ENCODE measurements at places on chromosomes 1 and 21.
A peak's percentile ranks its signal among the peaks of the same experiment; 100 is the strongest.

DNA sequence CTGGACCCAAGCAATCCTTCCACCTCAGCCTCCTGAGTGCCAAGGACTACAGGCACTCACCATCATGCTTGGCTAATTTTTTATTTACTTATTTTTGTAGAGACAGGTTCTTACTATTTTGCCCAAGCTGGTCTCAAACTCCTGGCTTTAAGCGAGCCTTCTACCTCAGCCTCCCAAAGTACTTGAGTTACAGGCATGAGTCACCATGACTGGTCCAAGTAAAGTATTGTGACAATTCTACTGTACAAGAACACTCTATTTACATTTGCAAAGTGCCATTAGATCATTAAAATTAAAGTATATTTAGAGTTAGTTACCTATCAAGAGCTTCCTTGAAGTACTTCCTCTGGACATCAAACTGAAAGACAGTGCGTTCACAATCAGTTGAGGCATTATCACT lies 44.8 kb downstream of the NRDC start:
- DNase-seq = no peak

GRCh38 chr1:207502726-207503125 lies 6.8 kb downstream of the CR1 start:
- no peak for DNase-seq

DNA sequence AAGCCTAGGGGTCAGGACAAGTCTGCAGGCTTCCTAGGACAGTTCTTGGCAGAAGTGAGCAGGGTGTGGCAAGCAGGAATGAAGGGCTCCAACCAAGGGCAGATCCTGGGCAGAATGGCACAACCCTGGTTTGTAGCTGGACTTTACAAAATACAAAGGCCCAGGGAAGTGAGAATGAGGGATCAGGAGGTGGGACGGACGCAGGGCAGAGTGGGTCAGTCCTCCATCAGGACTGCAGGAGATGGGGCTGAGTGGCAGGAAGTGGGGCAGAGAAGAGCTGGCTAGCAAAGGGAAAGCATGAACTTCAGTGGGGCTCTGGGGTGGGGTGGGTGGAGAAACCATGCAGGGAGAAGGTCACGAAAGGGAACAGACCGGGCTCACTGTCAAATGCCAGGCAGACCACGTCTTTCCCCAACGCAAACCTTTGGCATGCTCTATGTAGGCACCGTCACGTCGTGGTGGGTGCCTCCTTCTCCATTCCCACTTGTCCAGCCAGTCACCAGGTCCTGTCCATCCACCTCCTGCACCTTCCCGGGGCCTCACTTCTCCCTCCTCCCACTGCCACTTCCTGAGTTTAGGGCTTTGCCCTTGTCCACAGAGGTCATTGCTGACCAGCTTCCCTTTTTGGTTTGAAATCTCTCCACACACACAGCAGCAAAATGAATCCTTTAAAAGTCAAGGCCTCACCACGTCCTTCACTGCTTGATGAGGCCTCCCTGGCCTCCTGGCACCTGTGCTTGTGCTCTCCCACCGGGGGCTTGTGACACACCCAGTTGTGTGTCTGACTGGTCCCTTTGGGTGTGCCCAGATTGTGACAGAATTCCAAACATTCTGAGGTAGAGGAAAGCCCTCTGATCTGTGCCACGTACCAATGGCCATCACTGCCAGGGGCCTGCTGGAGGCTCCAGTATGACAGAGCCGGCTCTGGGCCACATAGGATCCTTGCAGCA lies 8.7 kb upstream of the CLDN19 start:
- DNase-seq = no peak

GRCh38 chr1:31984419-31985347 lies 29.0 kb upstream of the KHDRBS1 start:
- no peak for DNase-seq

GRCh38 chr1:67572594-67573221 lies 112.3 kb upstream of the GADD45A start:
- DNase-seq = no peak

DNA sequence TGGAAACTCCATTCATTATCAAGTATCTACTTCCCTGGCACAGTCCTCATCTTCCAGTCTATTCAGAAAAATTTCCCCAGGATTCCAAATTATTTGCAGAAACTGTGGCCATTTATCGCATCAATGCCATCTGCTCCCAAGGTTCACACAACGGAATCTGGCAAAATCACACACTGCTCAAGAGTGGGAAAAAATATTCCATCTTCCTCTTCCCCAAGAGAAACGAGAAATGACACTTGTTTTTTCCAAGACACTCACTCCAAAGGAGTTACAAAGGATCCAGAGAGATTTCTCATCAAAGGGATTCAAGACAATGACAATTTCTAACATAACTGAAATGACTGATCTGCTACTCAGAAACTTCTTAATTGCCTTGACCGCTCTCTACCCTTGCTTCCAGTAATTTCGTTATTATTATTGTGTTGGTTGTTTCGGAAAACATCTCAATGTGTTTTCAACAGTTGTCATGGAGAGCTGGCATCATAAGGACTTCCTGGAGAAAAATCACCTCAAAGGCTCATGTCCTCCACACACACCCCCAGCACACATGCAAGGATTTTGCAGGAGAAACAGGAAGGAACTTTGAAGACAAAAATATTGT lies 128.0 kb downstream of the PSMG1 start:
- DNase-seq = no peak

- DNase-seq = peak; percentile 90
These were observed 110.5 kb upstream of the CDC42BPA start for GRCh38 chr1:227428803-227429202.

GRCh38 chr1:39981945-39982344 lies 27.0 kb downstream of the MFSD2A start:
- DNase-seq = peak; percentile 77

DNA sequence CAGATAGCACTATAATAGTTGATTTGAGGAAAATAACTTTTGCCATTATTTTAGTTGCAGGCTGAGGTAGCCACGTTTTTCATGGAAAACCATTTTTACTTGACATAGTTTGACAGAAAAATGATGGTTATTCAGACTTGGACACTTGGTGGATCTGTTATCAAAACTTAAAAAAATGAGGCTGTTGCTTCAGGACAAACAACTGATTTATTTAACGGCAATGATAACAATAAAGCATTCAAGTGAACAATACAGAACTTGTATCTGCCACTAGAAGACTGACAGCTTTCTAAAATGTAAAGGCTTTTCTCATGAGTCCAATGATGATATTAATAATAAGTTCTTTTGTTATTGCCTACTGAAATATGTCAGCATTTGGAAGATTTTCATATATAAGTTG lies 322.9 kb downstream of the BRINP3 start:
- DNase-seq = no peak

GRCh38 chr1:205532996-205533735 lies 28.7 kb downstream of the CDK18 start:
- no peak for DNase-seq

DNA sequence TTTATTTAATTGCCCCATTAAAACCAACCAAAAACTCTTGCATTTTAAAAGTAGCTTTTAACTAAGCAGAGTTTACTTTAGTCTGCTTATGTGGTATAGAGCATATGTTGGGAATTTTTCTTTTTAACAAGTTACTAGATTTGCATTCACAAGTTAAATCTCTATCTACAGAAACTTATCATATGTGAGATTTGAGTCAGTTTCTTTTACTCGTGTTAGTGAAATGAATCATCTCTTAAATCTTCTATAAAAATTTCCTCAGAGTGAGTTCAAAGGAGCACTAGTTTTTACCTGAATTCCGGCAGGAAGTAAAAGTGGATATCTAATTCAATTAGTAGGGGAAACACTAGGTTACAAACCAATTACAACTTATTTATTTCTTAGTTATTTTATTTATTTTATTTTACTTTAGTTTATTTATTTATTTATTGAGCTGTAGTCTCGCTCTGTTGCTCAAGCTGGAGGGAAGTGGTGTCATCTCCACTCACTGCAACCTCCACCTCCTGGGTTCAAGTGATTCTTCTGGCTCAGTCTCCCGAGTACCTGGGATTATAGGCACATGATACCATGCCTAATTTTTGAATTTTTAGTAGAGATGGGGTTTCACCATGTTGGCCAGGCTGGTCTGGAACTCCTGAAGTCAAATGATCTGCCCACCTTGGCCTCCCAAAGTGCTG lies 1609.6 kb upstream of the B3GALT2 start:
- DNase-seq = no peak

GRCh38 chr1:8389958-8390535 lies 72.1 kb downstream of the SLC45A1 start:
- no peak for DNase-seq

DNA sequence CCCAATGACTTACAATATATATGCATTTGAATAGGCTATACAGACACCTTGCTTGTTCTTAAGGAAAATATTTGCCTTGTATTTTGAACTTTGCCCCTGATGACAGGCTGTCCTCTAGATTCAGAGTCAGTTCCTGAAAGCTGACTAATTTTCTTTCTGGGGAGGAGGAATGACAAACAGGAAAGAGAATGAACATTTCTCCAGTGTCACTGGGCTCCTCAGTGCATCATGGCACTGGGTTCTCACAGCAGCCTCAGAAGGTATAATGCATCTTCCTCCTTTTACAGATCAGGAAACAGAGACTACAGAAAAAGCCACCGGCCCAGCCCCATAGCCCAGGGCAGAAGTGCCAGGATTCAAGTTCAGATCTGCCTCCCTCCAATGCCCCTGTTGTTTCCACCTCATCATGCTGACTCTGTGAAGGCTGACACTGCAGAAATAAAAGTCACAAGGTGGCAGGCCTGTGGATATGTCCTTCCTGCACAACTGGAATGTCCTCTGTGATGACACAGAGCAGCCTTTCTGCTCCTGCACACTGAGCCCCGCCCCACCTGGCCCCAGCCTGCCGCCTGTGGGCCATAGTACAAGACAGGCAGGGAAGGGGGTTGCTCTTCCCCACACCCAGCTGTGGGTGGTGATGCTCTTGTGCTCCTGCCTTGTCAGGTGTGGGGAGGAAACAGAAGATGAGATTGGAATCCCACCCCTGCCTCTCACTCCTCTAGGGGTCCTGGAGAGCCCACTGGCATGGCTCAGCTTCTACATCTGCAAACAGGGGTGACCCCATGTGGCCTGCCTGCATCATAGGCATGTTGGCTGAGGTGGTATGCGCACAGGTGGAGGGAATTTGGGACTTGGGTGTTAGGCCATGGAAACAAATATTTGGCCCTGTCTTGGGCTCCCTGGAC lies 6.4 kb downstream of the TTC22 start:
- DNase-seq = peak; percentile 74

GRCh38 chr1:23807453-23807852 lies 6.9 kb upstream of the GALE start:
- DNase-seq = no peak

DNA sequence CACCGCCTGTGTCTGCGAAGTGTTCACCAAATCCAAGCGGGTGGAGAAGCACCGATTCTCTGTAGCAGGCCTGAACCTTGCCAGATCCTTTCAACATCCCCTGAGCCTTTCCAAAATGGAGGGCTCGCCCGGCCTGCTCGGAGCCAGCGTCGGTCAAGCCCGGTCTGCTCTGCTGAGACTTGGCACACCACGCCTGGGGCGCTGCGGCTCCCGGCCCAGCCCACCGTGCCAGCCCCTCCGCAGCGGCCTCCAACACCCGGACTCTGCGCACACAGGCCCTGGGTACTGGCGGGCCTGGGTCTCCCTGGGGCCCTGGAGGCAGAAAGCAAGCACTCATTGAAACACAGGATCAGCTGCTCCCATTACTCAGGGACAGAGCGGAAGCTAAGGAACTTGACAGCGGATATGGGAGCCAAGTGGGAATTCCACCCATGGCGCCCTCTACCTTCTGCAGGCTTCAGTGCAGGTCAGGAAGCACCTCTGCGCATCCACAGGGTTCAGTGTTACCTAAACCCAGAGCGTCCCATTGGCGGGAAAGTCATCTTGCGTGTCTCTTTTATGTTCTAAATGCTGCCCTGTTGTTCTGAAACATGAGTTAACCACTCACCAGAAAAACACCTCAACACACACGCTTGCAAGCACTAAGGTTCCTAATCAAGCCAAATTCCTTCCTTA lies 159.9 kb downstream of the ZBTB18 start:
- DNase-seq = no peak

- DNase-seq = no peak
These were observed 232.6 kb downstream of the TRABD2B start for GRCh38 chr1:47764461-47765046.

- no peak for DNase-seq
These were observed 108.3 kb downstream of the HIVEP3 start for GRCh38 chr1:41810446-41810845.

DNA sequence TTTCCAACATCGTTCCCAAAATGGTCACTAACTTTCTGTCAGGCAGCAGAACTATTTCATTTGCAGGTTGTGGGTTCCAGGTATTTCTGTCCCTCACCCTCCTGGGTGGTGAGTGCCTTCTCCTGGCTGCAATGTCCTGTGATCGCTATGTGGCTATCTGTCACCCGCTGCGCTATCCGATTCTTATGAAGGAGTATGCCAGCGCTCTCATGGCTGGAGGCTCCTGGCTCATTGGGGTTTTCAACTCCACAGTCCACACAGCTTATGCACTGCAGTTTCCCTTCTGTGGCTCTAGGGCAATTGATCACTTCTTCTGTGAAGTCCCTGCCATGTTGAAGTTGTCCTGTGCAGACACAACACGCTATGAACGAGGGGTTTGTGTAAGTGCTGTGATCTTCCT lies 9.3 kb downstream of the OR2AJ1 start:
- no peak for DNase-seq

GRCh38 chr1:210129759-210130158 lies 102.8 kb upstream of the SERTAD4 start:
- no peak for DNase-seq

- no peak for DNase-seq
These were observed 500.9 kb downstream of the NPHP4 start for GRCh38 chr1:5491207-5491904.

GRCh38 chr1:165543532-165544438 lies at the start of gene LRRC52:
TSS of gene LRRC52 (plus strand) at chr1:165544000. CDS start at chr1:165544297, 297 bp downstream.
- DNase-seq = no peak

GRCh38 chr1:26302733-26303405 lies 3.6 kb downstream of the UBXN11 start:
- peak; percentile 52 for DNase-seq

DNA sequence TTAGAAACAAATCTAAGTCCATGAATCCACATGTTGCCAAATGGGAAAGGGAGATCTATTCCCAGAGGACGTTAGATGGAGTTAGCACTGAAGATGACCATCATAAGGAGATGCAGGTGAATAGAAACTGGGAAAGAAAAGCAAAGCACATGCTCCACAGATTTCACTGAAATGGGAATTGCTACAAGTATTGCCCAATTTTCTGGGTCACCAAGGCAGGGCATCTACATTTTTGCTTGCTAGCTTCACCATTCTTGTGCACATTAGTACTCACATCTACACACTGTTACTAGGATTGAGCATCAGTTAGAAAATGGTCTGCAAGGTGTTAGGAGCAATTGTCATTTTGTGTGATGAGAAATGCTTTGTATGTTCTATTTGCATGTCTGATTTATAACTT lies 99.1 kb downstream of the JAK1 start:
- no peak for DNase-seq

- DNase-seq = no peak
These were observed 165.3 kb downstream of the TNFSF18 start for GRCh38 chr1:172885411-172885810.

Measured in LoVo (cell line).